ENCODE measurements at places on chromosomes 3 and 15.

- no peak for DNase-seq
These were observed 21.1 kb downstream of the GAP43 start for GRCh38 chr3:115644391-115644790.

DNA sequence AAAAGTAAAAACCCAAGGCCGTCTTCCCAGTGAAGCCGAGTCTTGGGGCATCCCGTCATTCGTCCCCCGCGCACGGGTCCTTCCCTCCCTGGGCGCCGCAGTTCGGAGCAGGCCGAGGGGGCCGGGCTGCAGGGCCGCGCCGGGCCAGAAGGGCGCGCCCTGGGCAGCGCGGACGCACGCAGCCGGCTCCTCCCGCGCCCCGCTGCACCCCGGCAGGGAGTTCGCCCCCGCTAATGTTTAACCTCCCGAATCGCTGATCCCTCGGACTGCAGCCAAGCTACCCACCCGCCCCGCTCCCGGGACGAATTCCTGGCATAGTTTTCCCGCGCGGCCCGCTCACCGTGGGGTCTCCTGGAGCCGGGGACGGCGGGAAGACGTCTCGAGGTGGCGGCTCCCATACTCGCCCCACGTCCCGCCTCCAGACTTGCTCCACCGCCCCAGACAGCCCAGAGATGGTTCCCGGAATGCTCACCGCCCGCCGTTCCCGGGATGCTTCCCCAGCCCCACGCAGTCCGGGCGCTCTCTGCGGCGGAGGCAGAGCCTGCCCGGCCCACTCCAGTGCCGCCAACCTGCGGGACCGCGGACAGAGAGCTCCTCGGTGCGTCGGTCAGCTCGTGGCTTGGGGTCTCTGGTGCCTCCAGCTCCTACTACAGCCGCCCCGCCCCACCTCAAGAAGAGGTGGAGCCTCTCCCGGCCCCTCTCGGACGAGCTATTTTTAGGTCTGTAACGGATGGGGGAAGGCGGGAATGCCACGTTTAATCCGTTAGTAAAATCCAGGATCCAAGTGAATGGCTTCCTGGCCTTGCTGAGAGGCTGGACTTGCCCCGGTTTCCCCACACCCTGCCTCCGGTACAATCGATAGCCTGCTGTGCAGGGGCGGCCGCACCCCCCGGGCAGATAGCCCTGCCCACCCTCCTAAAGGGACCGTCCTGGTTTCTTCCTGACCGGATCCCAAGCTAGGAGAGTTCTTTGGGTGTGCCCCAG, at the start of gene DZIP1L:
Gene DZIP1L (minus strand): TSS at position 621 of the 984 bp plus-strand sequence. CDS start 11,637 bp downstream, outside the sequence.
- DNase-seq = no peak

- DNase-seq = no peak
These were observed 8.3 kb downstream of the PSTPIP1 start for GRCh38 chr15:77002954-77003912.

DNA sequence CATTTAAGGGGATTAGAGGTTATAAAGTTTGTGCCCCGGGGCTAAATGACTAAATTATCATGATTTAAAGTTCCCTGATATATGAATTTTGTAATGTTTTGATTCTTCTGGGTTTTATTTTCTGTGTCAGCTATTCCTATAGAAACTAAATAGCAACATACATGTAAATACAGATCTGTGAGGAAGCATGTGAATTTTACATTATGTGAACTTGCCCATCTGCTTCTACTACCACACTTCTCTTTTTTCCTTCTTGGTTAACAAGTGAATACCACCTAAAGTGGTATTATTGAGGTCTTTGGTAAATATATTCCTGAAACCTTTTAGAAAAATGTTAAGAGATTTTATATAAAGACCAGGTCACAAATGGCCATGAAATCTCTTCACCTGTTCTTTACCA, 29.3 kb downstream of the SLMAP start:
- no peak for DNase-seq

DNA sequence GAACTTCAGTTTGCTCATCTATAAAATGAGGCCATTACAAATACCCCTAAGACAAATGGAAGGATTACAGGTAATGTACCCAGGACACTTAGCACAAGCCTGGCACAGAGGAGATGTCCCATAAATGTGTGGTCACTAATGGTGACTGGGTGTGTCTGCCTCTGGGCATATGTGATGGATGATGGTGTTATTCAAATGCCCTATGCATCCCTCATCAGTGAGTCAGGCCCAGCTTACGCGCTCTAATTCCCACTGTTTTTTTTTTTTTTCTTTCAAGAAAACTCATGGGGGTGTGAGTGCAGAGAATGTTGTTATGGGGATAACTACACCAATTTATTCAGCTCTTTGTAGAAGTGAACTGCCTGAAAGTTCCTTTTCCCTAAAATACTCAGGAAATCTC, 23.6 kb upstream of the KIF23 start:
- DNase-seq = no peak

DNA sequence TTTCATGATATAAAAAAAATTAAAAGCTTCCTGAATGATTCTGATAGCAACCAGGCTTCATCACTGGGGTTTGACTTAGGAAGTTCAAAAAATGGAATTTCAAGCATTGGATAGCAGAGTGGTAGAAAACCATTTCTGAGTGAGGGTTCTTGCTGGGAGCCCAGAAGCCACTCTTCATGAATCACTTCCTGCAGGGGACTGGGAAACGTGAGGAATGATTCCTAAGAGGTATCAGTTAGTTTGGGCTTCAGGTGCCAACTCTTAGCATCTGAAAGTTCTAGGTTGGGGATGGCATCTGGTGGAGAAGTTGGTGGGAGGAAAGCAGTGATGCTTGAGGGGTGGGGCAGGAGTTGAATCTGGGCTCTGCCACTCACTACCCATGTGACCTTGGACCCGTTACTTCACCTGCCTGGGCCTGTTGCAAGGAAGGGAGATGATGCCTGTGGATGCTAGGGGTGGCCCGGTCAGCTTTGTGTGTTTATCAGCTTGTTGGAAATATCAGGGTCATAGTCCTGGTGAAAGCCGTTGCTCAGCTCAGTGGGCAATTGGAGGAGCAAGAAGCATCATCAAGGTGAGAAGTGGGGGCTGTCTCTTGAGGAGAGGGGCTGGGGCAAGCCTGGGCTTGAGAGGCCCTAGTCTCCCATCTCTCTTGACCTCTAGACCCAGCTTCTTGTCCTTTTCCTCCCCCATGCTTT, 37.0 kb upstream of the TNFAIP8L3 start:
- no peak for DNase-seq

- no peak for DNase-seq
These were observed 413.0 kb downstream of the RBMS3 start for GRCh38 chr3:29693863-29694262.

- no peak for DNase-seq
These were observed 114.8 kb downstream of the DLG1 start for GRCh38 chr3:197183582-197183981.

DNA sequence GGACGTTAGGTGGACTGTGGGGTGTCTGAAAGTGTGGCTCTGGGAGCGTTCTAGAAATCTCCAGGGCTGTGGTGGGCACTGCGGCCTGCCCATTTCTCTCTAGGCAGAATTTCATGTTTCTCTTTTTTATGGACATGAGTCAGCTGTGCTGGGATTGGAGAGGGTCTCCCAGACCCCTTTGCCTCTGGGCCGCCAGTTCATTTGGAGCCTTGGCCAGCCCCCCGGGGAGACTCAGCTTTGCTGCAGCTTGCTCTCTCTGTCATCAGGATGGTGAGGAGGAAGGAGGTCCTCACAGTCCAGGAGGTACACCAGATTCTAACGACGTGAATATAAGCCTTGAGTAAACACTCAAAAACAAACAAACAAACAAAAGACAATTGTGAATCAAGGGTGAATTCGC, 149.6 kb upstream of the RGMA start:
- DNase-seq = no peak

DNA sequence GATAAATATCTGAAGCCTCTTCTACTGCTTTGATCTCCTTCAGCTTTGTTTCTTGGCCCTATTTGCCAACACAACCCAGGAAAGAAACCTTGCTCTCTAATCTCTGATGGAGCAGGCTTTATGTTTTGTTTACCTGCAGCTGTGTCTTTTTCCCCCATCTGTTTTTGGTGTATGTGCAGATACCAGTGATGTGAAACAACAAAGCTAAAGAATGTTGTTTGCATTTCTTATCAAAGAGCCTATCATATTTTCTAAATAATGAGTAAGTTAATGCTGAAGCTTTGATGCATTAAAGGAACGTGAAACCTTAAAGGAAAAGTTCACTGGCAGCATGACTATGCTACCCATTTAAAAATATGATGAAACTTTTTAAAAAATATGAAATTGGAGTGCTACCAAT, 238.4 kb downstream of the NEK10 start:
- no peak for DNase-seq
